ENCODE measurements at places on chromosomes 4 and X.
A peak's percentile ranks its signal among the peaks of the same experiment; 100 is the strongest.

DNA sequence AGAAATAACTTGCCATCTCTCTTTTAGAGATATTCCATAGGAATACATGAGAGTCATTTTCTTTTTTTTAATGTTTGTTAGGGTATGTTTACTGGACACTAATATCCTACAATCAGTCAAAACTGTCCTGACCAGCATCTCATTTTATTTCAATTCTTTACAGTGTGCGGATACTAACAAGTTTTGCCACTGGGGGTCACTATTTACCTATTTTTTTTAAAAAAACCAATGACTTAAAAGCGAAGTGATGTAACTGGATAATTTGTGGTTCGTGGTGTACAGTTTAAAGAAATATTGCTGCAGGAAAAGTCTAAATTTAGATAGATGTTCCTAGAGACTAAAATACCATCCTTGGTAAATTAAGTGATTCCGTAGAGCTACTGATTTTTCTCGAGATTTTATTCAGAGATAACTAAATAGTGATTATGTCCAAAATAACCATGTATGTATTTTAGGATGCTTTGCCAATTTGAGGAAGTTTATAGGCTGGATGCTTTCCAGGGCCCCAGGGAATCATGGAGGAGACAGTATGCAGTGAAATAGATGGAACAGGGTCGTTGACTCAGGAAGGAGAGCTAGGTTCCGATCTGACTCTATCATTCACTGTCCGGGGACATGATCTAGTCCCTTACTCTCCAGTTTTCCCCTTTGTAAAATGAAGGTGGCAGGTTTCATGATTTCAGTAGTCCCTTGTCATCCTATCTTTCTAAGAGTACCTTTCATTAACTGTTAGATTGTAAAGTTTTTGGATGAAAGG, 34.0 kb upstream of the GNPDA2 start:
- DNase-seq = peak; percentile 21

DNA sequence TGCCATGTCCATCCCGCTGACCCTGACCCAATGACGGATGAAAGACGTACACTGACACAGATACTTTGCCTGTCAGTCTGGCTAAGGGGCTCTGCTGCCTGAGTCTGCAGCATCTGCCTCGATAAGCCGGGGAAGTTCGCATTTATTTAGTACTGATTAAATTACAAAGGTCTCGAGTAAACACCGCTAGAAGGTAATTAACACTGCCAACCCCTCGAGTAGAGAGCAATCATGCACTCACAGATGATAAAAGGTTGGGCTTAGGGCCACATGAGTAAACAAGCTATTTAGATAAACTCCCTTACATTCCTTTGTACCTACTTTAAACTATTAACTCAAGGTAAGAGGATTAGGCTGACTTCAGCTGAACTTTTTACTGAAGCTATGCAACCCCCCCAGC, 16.0 kb upstream of the RBMXL3 start:
- DNase-seq = no peak

GRCh38 chr4:67658302-67658701, 42.7 kb downstream of the UBA6 start:
- DNase-seq = no peak

- DNase-seq = no peak
Measured at GRCh38 chrX:134982748-134983147, 8.0 kb upstream of the SMIM10 start.

DNA sequence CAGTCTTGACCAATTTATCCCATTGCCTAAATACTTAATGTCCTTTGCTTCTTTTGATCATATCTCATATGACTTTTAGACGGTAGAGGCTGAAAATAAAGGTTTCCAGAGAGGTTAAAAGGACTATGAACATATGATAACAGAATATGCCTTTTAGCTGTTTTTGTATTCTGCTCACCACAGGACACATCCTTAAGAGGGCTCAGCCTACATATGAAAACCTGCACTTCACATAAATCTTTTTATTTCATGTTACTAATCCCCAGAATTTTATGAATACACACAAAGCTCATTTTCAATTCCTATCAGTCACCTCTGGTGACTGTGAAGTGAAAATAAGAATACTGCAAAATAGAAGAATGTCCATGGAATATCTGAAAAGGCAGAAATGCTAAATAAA, 92.0 kb downstream of the GPM6A start:
- DNase-seq = no peak

- DNase-seq = no peak
Measured at GRCh38 chr4:20283039-20283438, 31.3 kb downstream of the SLIT2 start.

GRCh38 chrX:113512700-113513395, 672.2 kb upstream of the AMOT start:
- DNase-seq = peak; percentile 88

DNA sequence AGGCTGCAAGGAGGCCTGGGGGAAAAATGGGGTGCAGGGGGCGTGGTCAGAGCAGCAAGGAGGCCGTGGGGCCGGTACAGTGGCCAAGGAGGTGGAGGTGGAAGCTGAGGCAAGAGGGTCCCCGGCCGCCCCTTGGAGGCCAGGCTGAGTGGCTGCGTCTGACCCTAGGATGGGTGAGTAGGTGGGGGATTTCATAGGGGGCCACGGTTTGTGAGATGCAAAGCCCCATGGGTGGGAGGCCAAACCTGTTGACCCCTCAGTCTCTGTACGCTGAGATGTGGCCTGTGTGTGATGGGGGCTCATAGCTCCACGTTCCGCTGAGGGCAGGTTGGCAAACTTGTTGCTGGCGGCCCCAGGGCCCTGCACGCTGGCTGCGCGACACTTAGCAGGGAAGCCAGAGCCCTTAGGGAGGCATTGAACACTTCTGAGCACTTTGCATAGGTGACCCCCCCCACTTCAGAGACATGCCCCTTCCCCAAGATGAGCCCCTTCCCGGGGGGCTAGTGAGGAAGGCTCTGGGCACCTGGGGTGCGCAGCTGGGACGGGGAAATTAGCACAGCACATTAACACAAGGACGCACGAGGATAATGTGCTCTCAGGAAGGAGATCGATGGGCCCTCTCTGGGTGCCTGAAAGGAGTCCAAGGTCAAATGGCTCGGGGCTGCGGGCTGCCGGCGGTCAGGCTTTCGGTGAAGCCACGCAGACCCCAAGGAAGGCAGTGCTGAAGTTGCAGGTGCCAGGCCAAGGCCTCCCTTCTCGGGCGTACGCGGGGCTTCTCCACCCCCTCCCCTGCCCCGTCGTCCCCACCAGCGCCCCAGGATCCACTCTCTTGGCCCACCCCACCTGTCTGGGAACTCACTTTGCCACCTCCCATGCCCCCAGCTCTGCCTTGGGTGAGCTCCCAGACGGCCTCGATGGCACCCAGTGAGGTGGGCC, 107.4 kb downstream of the HMX1 start:
- DNase-seq = no peak

DNA sequence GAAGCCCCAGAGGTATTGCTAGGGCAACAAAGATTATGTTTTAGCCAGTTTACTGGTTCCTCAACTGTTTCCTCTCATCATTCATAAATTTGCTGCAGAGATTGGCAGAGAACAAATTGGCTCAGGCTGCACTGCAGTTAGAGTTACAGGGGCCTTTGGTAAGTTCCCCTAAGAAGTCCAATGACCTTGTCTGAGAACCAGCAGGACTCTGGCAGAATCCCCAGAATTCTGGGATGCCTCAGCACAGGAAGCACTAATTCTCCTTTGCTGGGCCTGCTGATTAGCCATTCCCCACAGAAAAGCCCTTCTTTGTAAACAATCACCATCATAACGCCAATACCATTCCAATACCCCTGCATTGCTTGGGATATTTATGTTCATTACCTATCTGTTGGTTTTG, 151.3 kb downstream of the USP46 start:
- DNase-seq = no peak

DNA sequence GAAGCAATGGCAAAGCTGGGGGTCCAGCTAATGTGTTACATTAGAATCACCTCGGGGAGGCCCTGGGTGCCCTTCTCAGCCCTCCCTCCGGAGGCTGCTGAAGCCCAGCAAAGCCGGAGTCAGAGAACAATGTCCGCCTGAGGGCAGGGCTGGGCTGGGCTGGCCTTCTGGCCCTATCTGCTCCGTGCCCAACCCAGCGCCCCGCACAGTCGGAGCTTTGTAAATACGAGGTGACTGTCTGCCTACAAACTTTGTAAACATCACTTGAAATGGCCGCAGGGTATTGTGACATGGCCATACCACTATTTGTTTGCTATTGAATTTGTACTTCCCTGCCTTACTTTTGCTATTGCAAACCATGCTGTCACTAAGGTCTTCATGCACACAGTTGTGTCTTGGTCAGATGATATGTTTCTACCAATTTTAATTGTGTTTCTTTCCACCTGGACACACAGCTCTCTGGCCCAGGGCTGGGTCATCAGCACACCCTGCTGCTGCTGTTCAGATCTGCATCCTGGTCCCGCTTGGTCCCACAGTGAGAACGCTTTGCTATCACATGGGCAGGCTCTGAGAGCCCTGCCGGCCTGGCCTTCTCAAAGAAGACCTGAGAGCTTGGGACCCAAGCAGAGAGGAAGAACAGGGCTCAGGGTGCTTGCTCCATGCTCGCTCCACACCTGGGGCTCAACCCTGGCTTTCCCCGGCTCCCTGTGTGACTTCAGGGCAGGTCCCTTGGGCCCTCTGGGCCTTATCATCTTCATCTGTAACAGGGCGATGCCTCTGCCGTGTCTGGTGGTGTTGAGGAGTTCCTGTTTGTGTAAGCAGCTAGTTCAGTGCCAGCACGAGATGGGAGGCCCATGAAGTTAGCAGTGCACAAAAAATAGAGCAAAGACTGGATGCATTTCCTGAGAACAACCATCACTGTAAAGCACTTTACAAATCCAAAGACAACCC, 2.3 kb downstream of the S100P start:
- DNase-seq = no peak

DNA sequence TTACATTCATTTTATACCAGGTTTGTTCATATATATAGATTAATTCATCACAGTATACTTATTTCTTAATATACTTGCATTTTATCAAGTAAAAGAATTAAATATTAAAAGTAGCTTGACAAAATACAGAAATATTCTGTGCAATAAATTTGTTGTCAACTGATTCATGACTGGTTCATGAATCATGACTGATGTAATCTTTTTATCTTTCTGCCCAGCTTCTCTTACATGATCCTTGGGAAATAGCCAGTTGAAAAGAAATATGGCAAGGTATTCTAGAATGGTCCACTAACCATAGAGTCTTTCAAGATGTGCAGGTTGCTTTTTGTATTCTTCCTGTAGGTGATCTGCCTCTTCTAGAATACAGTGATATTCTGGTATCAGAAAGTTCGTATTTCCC, 4.2 kb upstream of the CCNA2 start:
- peak; percentile 56 for DNase-seq

GRCh38 chrX:118978451-118978850, 4.0 kb downstream of the LONRF3 start:
- no peak for DNase-seq

- peak; percentile 67 for DNase-seq
Measured at GRCh38 chr4:150033901-150034300, 44.3 kb upstream of the DCLK2 start.

- DNase-seq = no peak
Measured at GRCh38 chr4:29304595-29304994, 1415.6 kb upstream of the PCDH7 start.

DNA sequence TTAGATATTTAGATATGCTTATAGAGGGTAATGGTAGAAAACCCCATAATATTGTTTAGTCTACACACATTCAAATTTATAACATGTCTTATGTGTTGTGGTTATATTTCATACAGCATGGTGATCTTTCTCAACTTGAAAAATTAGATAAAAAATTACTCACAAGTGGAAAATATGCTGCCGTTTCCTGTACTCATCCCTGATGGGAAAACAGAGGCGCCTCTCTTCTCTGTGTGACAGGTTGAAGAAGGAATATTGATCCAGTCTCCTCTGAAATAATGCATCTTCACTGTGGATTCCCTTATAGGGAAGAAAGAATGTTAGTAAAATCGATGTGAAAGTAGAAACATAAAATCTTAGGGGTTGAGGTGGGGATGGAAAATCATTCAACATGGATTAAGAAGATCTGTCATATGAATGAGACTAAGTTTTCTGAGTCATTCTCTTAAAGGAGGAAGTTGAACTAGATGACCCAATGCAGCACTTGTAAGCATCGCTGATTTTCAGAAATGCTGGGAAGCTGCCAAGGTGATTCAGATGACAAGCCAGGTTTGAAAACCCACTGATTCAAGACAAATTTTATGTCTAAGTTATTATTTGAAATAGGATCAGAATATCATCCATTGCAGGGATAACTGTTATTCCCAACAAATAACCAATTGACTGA, 70.7 kb downstream of the ANKRD50 start:
- peak; percentile 93 for DNase-seq

DNA sequence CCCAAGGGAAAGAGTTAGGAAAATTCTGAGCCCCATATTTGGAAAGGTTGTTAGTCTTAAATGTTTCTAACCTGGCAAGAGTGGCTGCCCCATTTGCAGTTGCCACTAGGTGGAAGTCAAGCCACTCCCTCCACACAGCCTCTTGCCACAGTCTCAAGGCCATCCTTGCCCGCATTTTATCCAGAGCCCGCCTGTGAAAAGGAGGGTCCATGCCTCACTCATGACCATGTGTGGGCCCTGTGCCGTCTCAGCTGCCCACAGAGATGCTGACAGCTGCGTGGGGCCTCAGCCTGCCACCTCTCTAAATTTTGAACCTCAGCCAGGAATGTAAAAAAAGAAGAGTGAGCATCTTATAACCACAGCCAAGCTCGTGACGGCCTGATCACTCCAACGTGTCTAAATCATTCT, 201.5 kb upstream of the FAM241A start:
- peak; percentile 63 for DNase-seq

GRCh38 chr4:176479767-176480166, 160.0 kb downstream of the SPCS3 start:
- no peak for DNase-seq

- DNase-seq = no peak
Measured at GRCh38 chr4:152559641-152560040, 23.7 kb upstream of the FBXW7 start.

- DNase-seq = no peak
Measured at GRCh38 chr4:138537731-138538490, 295.8 kb upstream of the SLC7A11 start.

DNA sequence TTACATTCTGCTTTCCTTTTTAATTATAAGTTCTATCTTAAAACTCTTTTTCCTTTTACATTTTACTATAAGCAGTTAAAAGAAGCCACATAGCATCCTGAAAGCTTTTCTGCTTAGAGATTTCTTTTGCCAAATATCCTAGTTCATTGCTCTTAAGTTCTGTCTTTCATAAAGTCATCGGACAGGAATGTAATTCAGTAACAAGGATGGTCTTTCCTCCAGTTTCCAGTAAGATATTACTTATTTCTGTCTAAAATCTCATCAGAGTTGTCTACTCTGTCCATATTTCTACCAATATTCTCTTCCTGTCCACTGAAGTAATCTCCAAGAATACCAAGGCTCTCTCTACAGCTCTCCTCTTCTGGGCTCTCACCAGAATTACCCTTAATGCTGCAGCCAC, 37.5 kb upstream of the ADH1C start:
- DNase-seq = peak; percentile 67

GRCh38 chr4:109648997-109649575, 54.2 kb downstream of the CASP6 start:
- DNase-seq = no peak

DNA sequence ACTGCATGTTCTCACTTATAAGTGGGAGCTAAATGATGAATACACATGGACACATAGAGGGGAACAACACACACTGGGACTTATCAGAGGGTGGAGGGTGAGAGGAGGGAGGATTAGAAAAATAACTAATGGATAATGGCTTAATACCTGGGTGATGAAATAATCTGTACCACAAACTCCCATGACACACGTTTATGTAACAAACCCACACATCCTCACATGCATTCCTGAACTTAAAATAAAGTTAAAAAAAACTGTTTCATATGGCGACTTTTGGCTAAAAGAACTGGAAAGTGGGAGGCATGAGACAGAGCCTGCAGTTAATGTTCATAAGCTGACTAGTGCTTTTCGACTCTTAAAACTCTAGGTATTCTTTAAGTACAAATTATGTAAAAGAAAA, 98.9 kb upstream of the NPFFR2 start:
- peak; percentile 10 for DNase-seq

Data from fibroblast of skin of right biceps (primary cell).